GM23248 (cell line): ENCODE measurements at places on chromosomes 11 and 22. TPM values are rescaled to one million over a fixed set of nuclear protein-coding genes. Genes with fewer than 3 reads are reported as not detected.
A peak's percentile ranks its signal among the peaks of the same experiment; 100 is the strongest.

- peak; percentile 76 for DNase-seq
Observed at GRCh38 chr11:36356201-36356600, 60.1 kb downstream of the PRR5L start.

DNA sequence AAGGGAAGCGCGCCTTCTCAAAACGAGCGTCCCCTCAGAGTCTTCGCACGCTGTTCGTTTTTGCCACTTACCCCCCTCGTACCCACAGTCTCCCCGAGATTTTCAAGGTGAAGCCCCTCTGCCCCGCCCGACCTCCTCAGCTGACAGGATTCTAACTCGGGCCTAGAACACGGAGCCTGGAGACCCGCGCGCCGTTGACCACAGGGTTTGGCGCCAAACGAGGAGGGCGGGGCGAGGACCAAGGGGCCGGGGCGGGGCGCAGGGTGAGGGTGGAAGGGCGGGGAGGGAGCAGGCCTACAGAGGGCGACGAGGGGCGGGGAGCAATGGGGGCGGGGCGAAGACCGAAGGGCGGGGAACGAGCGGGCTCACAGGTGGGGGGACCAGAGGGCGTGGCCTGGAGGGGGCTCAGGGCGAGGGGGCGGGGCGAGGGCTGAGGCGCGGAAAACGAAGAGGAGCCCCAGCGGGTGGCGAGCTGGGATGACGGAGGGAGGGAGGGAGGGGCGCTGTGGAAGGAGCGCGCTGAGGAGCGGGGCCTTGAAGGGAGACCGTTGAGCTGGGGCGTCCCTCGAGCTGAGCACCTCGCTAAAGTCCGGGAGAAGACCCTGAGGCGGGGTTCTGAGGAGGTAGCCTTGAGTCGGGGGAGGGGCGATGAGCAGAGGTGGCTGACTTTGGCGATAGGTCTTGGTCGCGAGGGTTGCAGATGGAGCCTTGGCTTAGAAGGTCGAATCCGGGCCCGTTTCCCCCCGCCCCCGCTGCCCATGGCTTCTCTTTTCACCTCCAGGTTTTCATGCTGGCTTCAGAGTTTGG, at the start of gene DMC1:
Gene DMC1 (minus strand): TSS at position 212 of the 807 bp plus-strand sequence. CDS start 1,927 bp downstream, outside the sequence.
- peak; percentile 90 for DNase-seq

DNA sequence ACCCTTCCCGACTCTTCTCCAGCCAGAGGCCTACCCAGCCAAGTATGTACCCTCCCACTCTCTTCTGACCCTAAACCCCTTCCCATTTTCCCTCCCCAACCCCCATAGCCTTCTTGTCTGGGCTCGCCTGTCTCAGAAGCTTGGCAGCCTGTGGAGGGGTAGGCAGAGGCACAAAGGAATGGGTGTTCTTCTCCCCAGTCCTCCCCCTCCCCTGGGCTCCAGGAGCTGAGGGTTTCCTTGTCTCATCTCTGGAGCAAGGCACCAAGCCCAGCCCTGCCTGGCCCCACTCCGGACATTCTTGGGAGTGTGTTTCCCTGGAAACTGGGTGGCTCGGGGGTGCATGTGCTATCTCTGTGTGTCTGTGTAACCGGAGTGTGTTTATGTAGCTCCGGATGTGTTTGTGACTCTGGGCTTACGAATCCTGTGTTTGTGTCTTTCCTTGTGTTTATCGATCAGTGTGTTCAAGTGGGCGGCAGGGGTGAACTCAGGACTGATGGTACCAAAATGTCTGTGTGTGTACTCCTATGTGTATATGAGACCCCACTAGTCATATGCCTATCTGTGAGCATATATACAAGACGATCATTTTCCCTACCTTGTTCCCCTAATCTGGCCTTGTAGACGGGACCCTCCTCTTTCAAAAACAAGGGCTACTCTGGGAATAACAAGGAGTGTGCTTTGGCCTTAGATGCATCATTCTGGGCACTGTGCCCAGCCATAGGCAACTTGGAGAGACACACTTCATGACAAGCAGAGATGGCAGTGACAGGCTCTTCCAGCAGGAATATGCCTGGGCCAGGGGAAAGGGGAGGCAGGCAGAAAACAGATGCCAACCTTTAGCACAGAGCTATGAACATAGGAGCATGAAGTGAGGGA, 10.9 kb downstream of the PHLDB1 start:
- peak; percentile 87 for DNase-seq

DNA sequence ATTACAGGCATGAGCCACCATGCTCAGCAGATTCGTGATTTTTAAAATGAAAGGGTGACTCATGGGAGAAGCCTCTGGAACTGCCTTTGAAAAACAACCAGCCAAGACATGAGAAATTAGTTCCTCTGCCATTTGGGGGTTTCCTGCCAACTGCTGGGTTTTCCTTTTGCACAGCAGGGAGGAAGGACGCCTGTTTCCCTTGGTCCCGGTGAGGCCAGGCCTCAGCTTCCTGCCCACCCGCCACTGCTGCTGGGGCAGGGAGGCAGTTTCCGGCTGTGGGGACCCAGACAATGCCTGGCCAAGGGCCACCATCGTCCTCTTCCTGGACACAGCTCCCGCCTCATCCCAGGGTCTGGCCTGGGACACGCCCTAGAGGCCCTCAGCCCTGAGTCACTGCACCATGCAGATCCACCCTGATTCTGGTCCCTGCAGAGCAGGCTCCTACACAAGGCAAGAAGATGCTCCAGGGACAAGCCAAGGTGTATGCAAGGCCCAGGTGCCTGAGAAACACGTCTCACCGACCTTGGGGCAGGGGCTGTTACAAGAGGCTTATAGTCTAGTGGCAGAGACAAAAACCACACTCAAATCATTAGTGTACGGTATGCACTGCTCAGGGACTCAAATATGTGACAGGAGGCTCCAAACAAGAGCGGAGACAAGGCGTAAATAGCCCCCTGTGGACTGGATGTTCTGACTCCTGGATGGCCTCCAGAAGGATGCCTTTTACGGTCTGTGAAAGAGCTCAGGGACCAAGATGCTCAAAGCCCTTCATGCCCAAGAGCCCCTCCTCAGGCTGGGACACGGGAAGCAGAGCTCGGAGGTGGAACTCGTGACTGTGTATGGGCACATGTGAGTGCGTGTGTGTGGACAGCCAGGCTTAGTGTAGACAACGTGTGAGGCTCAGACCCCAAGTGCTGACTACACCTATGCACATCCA, 10.0 kb downstream of the PPM1F start:
- peak; percentile 94 for DNase-seq

GRCh38 chr22:48250286-48250895, 1487.9 kb downstream of the TBC1D22A start:
- DNase-seq: no peak

DNA sequence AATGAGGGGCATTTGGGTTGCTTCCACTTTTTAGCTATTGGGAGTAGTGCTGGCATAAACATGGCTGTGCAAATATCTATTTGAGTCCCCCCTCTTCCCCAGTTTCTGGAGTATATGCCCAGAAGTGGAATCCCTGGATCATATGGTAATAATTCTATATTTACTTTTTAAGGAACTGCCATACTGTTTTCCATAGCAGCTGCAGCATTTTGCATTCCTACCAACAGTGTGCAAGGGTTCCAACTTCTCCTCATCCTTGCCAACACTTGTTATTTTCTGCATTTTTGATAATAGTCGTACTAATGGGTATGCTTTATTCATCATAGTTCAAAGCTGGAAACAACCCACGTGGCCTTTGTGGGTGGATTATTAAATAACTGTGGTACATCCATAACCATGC, 883.5 kb downstream of the TBC1D22A start:
- no peak for DNase-seq

DNA sequence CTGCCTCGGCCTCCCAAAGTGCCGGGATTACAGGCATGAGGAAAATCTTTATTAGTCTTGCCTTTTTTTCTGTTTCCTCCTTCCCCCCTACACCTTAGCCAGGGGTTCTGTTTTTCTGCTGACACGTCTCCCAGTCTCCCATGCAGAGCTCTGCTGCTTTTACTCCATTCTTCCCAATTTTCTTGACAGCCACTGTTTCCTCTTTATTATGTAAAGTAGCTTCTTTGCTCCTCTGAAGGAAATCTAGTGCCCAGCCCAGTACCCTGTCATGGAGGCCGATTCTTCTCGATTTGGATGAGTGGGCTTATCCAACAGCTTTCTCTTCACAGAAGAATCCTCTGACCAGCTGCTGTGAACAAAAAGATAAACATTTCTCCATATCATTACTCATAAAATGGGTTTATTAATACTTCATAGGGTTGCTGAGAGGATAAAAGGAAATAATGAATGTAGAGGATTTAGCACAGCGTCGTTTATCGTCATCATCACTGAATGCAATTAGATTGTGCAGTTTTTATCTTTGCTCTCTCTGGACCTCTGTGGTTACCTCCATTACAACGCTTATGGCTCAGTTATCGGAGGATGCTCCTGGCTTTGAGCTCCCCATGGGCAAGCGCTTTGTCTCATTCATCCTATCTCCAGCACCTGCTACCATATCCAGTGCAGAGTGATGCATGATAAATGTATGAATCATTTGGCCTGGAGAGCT, 375.6 kb upstream of the C11orf87 start:
- no peak for DNase-seq

- DNase-seq: no peak
Observed at GRCh38 chr22:29145321-29146072, 60.2 kb upstream of the EMID1 start.

The GLYATL1 gene
- not detected in 2 replicates for total RNA-seq

The LRRC75B gene
- 7.8 and 16.3 TPM in 2 replicates for total RNA-seq
